ENCODE measurements at places on chromosomes 4 and X. TPM values are rescaled to one million over a fixed set of nuclear protein-coding genes. Genes with fewer than 3 reads are reported as not detected.

DNA sequence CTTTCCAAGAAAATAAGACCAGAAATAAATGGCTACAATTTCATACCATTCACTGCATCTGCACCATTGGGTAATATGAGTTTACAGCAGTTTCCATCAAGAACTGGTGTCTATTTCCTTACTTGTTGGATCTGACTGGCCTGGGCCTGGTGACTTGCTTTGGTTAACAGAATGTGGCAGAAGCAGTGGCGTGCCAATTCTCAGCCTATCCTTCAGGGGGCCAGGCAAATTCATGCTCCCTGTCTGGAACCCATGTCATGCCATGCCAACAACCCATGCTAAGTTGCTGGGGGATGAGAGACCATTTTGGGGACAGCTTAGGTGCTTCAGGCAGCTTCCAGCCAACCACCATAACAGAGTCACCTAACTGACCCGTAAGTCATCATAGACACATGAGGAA lies 656.7 kb downstream of the SPOCK3 start:
- DNase-seq: no peak

DNA sequence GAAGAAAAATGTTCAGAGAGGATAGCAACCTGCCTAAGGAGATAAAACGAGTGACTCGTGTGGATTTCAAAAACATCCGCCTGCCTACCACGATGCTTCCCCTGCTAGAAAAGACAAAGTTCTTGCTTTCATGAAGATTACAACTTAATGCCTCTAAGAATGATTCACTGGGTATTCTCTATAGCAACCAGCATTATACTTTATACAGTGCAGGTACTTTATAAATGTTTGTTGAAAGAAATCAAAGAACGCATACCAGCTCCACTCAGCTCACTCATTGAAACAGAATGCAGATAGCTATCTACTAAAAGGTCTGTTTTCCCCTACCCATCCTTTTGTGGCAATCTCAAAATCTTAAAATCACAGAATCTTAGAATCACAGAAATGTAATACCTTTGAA lies 33.7 kb downstream of the GASK1B start:
- DNase-seq: no peak

- no peak for DNase-seq
Measured at GRCh38 chrX:45714866-45715265, 514.2 kb upstream of the DIPK2B start.

Gene HPGD
- total RNA-seq: 5.2 TPM

DNA sequence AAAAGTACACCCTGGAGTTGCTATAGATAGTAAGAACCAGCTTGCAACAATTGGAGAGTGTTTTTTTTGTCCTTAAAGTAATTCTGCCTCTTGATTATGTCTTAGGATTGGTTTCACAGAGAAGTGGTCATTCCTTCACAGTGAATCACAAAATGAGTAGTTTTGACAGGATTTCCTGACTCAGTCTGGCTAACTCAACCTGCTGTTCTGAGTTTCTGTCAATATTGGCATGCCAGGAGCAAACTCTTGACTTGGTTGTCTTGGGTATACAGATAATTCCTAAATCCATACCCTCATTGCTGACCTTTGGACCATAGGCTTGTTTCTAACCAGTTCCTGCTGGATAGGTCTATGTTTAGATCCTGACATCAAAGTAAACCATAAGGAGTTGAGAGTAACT lies 9.4 kb downstream of the FHIP1A start:
- no peak for DNase-seq

Gene SLC34A2
- 1.4 TPM for total RNA-seq

DNA sequence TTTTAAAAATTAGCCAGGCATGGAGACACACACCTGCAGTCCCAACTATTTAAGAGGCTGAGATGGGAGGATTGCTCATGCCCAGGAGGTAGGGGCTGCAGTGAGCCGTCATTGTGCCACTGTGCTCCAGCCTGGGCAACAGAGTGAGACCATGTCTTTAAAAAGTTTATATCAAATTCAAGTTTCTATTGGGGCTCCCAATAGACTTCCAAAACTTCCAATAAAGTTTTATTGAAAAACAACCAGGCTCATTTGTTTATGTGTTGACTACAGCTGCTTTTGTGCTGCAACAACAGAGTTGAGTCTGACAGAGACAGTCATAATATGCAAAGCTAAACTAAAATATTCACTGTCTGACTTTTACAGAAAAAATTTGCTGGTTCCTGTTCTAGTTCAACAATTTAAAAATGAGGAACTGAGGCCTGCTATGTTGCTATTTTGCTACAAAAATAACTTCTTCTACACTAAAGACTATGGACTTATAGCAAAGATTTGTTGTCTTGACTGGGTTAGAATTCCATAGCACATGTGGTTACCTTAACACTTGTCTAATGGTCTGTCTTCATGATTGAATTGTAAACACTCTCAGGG lies 63.3 kb upstream of the RELL1 start:
- DNase-seq: no peak

GRCh38 chr4:165384598-165384997 lies 5.8 kb downstream of the CPE start:
- DNase-seq: no peak

Gene FAM114A1
- 104 TPM for total RNA-seq

DNA sequence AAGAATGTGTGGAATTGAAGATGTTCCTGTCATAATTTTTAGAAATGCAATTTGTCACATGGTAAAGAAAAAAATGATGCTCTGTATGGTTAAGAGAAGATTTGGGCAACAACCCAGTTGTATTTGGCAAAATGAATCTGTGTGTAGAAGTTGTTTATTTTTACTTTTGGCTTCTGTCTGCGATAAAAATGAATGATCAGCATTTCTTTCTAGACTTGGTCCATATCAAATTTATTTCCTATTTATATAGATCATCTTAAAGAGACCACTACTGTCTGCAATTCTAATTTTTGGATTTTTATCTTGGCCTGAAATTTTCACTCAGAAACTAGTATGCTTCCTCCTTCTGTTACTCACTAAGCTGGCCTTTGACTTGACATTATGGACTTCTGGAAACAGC lies 396.9 kb downstream of the FAM47A start:
- no peak for DNase-seq

Gene NXT2
- 5.1 TPM for total RNA-seq

DNA sequence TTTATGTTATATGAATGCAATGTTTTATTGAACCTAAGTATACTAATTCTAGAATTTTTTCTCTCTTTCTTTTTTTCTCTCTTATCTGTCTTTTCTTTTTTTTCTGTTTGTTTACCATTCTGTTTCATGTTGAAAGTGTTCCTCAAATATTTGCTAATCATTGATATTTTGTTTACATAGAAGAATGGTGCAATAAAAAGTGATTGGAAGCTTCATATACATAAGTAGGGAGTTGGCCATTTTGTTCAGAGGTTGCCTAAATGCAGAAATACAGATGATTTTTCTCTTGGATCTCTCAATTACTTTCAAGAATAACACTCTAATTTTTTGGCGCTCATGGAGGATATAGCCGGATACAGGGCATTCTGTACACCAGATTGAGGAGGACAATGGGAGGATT lies 5.7 kb upstream of the SERTM2 start:
- DNase-seq: no peak

DNA sequence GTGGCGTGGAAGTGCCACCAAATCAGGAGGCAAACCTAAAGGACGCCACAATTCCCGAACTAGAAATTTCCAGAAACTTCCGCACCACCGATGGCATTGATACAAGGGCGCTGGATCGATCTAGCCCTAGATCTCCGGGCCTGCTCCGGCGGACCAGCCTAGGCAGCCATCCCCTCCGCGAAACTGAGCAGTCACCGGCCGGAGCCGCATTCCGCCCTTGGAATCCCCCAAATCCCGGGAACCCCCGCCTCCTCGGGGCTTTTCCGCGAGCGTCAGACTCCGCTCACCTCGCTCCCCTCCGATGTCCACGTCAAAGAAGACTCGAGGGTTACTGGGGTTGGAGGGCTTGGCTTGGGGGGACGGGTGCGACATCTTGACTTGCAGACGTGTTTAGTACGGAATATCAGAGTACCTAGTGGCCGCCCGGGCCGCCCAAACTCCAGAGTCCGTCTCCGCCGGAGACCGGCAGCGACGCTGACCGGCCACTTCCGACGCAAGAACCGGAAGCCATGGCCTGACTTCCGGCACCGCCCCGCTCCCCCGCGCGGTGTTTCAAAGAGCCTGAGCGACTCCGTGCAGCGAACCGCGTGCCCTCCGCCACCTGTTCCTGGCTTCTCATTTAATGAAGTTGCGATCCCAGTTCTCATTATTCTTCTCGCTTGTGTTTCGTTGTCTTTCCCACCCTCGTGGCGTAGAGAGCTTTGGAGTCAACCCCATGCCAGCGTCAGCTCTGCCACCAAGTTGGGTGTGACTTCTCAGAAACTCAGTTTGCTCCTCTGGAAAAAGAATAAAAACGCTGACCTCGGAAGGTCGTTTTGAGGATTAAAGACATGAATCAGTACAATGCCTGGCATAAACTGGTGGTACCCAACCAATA lies at the start of gene PPID:
Gene PPID, minus strand, starts transcription at position 480 of the 877 bp plus-strand sequence. Its CDS starts 108 bp downstream, at position 372.
- DNase-seq: peak; percentile 95

Gene STS
- total RNA-seq: 12.5 TPM

Gene UGT2B11
- not detected for total RNA-seq

DNA sequence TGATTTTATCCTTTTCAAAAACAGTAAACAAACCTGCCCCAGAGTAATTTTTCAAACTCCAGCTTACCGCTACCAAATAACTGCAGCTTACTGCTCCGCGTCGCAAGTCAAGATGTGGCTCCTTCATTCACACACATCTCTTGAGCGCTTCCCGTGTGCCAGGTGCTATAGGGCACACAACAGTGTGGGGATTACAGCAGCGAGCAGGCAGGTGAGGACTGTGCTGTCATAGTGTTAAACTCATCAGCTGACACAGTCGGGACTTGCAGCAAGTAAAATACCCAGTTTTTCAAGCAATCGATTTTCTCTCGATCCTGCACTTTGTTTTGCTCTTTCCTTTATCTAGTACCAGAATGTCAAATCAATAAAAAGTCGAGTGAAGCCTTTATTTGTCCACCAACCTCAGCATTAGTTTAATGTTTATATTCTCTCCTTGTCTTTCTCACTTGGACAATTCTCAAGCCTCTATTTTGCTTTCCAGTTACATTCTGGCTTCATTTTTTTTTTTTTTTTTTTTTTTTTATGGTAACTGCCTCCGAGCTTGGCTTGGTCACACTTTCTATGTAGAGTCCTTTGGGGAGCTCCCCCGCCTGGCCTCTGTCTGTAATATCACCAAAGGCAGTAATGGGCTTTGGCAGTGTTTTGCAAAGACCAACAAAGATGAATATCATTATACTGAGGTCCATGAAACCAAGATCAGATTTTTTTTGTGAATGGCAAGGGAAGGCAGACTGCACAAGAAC lies 8.3 kb upstream of the ASB5 start:
- DNase-seq: peak; percentile 59

GRCh38 chrX:137432609-137433008 lies 133.3 kb upstream of the ZIC3 start:
- DNase-seq: no peak

DNA sequence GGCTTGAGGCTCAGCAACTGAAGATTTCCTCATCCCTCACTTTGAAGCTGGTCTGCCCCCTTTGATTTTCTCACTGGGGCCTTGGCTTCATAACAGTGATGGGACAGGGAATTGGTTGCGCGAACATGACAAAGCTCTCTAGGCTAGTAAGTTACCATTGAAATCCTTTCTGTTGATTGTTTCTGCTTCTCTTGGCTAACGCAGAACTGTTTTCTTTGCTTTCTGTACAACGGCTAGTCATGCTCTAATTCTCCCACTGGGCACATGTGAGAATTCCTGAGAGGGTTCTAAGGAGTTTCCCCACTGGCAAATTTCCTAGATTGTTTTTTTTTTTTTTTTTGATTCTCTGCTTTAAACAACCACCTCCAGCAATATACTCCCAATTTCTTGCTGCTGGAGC lies 738.6 kb downstream of the PCDH7 start:
- no peak for DNase-seq

Measured in aorta (tissue), 5 donors.